ENCODE measurements at places on chromosomes 12 and 14.

GRCh38 chr12:60021235-60021634 is 425.4 kb downstream of the SLC16A7 start:
- no peak for DNase-seq

DNA sequence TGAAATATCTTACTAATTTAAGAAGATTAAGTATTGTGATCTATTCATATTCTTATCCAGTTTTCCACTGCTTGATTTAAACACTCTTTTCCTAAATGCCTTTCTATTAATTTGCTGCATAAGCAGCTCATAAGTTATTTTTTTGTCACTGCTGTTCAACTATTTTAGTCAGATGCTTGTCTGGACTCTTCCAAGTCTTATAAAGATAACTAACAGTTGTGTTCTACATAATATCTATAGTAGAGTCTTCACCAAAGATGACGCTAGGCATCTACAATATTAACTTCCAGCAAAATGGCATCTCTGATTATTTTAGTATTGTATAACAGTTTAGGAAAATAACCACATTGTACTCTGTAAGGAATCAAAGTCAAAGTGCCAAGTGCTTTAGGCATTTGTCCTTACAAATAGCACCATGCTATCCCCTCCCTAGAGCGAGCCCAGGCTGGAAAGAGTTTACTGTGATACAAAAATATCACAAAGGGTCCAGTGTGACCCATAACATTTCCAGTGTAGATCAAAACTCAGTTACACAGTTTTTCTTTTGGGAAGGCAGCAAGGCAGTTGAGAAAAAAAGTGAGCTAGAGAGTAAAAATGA is 98.2 kb downstream of the DENND5B start:
- no peak for DNase-seq

- no peak for DNase-seq
Measured at GRCh38 chr14:103730490-103731035, 15.0 kb downstream of the ZFYVE21 start.

DNA sequence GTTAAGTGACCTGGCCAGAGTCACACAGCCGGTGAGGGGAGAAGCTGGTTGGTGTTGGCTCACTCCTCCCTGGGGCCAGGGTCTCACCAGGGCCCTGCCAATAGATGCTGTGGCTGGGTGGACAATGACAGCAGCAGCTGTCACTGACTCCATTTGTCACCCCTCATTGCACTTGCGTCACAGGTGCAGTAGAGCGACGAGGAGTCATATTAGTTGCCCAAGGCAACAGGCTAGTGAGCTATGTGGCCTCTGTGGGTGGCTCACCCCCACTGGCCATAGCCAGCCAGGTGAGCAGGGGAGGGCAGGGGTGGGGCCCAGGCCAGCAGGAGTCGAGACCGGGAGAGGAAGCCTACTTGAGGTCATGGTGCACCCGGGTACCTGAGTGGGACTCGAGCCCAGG is 9.7 kb downstream of the SLC25A47 start:
- no peak for DNase-seq

DNA sequence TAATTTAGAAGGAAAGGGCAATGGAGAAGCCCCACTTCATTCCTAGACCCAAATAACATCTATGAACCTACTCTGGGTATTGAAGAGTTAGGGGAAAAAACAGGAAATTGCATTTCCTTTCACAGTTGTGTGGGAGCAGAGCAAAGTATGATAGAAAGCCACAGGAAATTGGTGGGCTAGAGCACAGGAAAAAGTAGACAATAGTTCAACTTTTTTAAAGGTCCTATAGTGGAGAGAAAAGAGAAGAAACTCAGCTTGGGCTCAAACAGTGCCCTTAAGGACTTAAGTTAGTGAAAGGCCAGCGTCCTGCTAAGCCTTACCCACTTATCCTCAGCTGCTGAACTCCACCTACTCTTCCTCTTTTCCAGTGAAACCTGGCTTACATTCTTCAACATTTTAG is 258.1 kb downstream of the DPY19L2 start:
- no peak for DNase-seq

DNA sequence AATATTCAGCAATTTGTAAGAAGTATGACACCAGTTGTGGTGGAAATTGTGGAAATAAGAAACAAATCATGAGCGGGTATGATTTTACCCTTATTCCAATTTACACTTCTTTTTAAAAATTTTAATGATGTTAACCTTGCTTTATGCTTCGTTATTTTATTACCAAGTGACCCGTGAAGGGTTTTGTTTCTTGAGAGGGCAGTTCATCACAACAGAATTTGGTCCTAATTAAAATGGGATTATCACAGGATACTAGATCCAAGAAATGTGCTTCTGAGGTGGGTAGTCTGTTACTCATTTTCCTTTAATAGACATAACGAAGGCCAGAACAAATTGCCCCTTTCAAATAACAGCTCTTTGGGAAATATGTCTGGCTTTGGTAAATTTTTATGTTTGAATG is 25.5 kb upstream of the RASSF8 start:
- DNase-seq, result no peak

- DNase-seq, result no peak
Measured at GRCh38 chr14:33511851-33512640, 438.8 kb downstream of the EGLN3 start.

DNA sequence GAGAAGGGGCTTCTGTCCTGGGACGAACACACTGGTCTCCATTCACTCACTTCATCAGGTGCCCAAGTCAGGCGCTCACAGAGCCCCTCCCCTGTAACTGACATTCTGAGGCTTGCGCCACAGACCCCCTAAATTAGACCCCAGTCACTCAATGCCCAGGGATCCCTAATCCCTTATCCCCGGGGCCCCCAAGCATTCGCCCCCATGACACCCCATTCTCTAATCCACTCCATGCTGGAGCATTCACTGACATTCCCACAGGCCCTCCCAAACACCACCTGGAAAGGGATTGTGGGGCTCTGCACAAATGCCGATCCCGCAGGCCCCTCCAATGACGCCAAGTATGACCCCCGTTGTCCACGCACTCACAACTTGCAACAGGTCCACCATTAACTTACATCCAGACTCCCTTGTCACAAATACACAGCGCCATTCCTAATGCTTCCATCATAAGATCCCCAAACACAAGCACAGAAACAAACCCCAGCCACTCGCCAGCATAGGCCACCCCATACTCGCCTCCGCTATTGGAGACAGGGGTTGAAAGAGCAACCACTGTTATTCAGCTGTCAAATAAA is 1.5 kb downstream of the ZNF605 start:
- DNase-seq, result no peak

DNA sequence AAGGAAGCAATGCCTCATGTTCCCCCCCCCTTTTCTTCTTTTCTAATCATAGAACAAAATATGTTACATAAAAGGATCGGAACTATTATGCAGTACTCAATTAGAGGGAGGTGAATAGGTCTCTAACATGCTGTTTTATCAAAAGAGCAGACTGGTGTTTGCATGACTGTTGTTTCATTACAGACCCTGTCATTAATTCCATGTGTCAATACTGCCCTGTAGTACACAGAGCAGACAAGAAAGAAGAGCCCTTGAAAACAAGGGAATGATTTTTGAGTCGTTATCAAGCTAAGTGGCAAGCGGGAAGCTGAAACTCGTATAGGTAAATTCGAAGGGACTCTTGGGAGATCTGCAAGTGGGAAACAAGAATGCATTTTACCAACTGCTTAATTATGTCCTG is 76.9 kb upstream of the TMEM263 start:
- DNase-seq, result no peak

DNA sequence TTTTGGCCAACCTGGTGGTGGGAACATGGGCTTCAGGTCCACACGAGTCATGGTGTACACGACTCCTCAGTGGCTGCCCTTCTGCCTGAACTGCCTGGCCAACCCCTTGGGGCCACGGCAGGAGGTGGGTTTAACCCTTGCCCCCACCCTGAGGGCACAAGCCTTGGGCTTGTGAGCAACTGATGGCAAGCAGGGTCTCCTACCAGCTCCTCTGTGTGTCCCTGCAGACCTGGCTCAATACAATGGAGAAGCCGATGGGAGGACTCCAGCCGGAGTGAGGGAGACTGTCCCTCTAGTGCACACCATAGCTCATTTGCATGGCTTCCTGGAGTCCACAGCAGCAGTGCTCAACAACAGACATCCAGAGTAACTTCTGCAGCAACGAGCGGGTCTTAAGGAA is 28.0 kb downstream of the JAG2 start:
- DNase-seq, result no peak

- no peak for DNase-seq
Measured at GRCh38 chr12:104694711-104695110, 238.0 kb downstream of the CHST11 start.

GRCh38 chr14:100804558-100805309 is 21.2 kb upstream of the MEG3 start:
- no peak for DNase-seq

All from NCI-H2171 (cell line).